ENCODE measurements at places on chromosomes 12 and 14.

DNA sequence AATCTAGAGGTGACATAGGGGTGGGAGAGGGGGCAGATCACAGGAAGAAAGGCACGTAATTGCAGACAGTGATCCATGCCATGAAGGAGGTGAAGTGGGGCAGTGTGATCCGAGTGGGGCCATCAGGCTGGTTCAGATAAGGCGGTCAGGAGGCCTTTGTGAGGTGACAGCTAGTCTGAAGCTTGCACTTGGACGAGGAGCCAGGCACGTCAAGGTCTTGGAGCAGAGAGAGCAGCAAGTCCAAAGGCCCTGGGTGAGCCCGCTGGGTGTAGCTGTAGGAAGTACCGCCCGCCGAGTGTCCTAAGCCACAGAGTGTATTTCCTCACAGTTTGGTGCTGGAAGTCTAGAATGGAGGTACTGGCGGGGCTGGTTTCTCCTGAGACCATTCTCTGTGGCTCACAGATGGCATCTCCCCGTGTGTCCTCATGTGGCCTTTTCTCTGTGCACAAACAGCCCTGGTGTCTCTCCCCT, 23.6 kb downstream of the RHOF start:
- DNase-seq = no peak

DNA sequence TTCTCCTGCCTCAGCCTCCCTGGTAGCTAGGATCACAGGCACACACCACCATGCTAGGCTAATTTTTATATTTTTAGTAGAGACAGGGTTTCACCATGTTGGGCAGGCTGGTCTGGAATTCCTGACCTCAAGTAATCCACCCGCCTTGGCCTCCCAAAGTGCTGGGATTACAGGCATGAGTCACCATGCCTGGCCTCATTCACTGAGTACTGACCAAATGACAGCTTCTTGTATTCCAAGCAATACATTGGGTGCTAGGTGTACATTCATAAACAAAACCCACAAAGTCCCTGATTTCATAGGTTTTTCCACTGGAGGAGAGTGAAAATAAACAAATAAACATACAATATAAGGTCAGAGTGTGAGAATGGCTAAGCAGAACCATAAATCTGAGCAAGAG, 136.3 kb downstream of the HELB start:
- no peak for DNase-seq

DNA sequence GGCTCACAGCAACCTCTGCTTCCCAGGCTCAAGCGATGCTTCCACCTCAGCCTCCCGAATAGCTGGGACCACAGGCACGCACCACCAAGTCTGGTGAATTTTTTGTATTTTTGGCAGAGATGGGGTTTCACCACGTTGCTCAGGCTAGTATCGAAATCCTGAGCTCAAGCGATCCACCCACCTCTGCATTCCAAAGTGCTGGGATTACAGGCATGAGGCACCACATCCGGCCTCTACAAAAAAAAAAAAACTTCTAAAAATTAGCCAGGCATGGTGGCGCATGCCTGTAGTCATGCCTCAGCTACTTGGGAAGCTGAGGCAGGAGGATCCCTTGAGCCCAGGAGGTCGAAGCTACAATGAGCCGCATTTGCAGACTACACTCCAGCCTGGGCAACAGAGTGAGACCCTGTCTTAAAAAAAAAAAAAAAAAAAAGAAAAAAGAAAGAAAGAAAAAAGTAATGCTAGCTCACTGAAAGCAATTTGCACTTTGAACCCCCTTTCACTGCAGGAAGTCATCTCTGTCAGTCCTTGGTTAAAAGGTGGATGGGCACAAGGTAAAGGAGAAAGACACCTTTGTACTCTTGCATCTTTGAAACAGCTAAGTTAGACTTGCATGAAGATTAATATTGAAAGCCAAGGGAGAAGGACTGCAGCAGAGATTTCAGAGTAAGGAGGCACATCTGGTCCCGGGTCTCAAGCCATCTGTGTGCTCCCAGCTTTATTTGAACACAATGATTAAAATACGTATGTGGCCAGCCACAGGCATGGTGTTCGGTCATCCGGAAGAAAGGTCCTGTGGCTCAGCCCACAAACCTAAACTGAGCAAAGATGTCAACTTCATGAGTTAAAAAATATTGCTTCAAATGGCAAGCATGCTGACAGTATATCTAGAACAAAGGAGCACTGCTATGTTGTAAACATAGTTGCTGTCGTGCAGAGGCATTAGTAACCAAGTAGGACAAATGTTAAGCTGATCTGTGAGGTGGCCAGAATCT, 103.8 kb upstream of the HMGA2 start:
- DNase-seq = no peak

DNA sequence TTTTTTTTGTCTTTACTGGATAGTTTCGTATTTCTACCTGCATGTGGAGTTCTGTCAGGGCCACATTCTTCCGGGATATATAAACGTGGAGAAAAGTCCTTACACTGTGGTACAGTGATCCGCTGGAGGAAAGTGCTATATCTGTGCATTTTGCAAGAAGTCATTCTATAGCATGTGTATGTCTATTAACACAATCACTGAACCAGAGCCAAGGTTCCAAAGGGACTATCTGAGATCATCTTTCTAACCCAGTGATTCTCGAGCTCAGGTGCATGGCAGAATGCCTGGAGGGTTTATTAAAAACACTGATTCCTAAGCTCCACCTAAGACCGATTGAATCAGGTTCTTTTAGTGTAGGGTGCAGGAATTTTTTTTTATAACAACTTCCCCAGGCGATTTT, 354.0 kb downstream of the NRXN3 start:
- no peak for DNase-seq

- no peak for DNase-seq
Measured at GRCh38 chr14:105851716-105852377, 325.5 kb downstream of the TMEM121 start.

DNA sequence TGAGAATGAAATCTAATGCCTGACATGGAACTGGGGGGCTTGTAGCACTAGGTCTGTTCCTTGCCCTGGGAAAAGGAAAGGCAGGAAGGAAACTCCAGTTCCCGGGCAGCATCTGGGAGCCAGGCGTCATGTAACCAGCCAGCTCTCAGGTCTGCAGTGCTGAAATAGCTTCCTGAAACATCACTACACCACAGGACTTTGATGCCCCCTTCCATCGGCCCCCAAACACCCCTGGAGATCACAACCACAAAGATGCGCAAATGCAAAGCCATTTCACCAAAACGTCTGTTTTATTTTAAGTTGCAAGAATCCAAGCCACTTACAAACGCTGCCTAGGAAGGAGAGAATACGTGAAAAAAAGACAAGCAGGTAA, 40.9 kb downstream of the KCTD10 start:
- no peak for DNase-seq

DNA sequence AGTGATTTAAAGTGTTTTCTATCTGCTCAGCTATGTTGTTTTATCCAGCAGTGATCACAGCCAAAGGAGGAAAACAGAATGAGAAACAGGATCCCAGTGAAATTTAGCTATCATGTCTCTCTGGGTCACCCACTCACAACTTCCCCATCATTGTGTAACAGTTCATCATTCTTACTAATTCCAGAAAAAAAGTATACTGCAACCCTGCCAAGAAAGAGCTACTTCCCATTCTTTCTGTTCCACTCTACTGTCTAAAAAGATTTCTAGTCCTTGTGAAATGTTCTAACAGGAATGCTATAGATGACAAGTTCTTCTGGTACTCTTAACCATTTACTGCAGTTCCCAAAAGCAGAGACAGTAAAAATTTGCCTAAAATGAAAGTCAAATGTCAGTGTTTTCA, 39.2 kb upstream of the CD163 start:
- DNase-seq = peak; percentile 0

DNA sequence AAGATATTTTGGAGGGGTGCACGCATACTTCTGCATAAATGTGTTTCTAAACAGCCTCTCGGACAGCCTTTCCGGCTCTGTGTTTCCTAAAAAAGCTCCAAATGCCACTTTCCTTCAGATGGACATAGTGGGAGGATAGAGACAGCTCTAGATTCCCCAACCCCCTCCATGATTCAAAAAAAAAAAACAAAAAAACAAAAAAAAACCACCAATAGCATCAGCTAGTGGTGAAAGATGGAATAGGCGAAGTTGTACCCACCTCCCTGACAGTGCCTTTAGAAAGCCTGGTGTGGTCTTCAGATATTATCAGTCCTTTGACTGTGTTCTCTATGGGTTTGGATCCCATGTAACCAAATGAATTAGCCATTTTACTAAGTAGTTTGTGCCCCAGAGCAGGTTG, 94.1 kb downstream of the PHETA1 start:
- no peak for DNase-seq

GRCh38 chr14:26925876-26926584, 328.2 kb upstream of the NOVA1 start:
- DNase-seq = no peak

DNA sequence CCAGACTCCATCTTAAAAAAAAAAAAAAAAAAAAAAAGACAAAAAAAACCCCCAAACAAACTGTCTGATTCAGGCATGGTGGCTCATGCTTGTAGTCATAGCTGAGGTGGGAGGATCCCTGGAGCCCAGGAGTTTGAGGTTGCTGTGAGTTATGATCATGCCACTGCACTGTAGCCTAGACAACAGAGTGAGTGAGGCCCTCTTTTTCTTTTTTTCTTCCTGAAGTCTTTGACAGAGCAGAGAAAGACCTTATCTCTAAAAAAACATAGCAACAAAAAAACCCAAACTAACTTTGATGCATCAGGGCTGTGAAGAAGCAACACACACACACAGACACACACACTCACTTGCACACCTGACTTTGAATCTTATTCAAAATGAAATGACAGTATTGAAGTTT, 7.7 kb upstream of the AMN1 start:
- peak; percentile 78 for DNase-seq

DNA sequence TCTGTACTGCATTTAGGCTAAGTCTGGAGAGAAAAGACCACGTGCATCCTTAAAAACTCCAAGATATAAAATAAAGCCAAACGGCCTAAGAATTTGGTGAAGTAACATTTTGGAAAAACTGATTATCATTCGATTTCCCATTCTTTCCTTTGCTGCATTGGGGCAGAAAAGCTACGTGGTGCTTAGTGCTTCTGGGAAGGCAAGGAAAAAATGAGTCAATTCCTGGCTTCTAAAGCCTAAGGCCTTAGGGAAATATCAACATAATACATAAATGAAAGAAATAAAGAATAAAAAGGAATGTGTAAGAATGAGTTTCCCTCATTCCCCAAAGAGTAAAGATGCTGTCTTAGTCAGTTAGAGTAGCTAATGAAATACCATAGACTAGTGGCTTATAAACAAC, 520.5 kb downstream of the GLT1D1 start:
- DNase-seq = no peak

DNA sequence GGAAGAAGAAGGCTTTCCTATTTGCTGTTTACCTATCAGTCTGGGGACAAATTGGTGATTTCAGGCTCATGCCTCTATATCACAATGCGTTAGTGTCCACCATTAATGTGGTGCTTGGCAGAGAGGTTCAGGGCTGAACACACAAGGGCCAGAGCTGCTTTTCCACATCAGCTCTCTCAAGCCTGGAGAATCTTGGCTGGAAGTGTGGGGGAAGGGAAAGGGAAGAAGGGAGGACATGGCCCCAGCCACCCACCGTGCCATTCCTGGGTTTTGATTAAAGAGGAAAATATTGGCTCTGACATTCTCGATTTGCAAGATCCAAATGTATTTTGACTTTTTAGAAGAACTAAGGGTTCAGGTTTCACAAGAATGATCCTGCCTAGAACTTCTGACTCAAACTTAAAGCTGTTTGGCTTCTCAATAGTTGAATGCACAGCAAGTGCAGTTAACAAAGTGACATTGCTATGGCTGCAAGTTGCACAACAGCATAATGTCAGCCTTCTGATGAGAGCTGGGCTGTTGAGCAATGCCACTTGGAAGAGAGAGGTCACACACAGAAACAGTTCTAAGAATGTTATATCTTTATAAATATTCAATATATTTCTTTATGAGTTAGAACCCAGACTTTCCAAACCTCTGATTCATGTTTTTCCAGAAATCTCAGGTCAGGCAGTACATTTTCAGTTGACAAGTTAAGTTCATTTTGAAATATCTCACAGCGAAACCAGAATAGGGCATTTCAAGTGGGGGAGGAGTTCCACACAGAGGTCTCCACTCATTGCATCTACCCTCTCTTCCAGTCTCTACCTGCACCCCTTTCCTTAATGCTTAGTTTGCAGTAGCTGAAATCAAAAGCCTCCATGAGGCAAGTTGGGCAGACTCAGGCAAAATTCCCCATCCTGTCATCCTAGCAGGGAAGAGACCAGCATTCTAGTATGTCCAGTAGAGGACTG, 25.3 kb downstream of the IGF1 start:
- DNase-seq = no peak

GRCh38 chr12:122228092-122228491, 2.2 kb upstream of the DIABLO start:
- no peak for DNase-seq

DNA sequence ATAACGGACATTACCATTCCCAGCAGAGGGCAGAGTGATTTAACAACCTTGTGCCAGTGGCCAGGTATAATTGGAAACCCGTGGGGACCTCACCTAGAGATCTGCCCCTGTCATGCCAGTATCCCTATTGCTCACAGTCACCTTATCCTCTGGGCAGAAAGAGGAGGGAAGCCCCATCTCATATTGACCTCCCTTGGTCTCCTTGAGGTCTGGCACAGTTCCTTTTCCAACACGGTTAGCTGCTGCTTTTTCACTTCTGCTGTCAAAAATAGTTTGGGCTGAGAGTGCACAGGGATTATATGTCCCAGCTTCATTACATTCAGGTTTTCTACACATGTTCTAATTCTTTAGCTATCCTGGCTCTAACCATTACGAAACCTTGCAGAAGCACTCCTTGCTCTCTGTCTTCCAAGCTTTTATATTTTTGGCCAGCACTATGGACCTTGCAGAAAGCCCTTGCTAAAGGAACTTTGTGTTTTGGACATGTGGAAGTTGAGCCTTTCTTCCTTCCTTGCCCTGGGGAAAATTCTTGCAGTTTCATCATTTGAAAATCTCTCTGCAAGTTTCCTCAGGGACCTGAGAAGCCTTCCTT, 111.7 kb upstream of the MIS18BP1 start:
- no peak for DNase-seq

DNA sequence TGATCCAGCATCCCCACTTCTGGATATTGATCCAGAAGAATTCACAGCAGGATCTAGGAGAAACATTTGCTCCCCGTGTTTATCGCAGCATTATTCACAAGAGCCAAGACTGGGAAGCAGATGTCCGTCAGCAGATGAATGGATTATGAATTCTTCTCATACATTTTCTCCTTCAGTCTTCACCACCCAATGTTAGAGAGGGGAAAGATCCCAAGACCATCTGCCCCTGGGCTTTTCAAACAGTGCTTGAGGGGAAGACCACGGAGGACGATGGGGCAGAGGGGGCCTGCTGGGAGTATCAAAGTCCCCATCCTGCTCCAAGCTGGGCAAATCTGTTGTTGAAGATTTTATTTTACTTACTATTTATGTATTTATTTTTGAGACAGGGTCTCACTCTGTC, 41.1 kb downstream of the SERPINA3 start:
- no peak for DNase-seq

DNA sequence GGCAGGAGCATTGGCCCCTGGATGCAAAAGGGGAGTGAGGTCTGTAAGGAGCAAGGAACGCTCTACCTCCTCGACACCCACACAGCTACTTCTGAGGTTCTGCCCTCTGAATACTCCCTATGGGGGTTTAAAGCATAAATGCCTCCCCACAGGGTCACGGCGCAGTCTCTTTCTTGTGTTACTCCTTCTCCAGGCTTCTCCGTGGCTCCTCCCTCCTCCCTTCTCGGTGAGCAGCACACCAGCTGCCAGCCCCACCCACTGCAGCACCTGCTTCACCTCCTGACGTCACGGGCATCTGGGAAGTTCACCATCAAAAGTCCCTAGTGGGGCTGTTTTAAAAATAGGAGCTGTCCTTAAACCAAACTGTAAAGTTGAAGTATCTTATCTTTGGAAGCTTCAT, 67.3 kb downstream of the SPTB start:
- DNase-seq = peak; percentile 51

GRCh38 chr12:1870998-1871917, 47.2 kb downstream of the CACNA2D4 start:
- no peak for DNase-seq
